ENCODE measurements at places on chromosomes 1 and 21.

- DNase-seq: no peak
Observed at GRCh38 chr1:243731974-243732625, 117.9 kb downstream of the AKT3 start.

DNA sequence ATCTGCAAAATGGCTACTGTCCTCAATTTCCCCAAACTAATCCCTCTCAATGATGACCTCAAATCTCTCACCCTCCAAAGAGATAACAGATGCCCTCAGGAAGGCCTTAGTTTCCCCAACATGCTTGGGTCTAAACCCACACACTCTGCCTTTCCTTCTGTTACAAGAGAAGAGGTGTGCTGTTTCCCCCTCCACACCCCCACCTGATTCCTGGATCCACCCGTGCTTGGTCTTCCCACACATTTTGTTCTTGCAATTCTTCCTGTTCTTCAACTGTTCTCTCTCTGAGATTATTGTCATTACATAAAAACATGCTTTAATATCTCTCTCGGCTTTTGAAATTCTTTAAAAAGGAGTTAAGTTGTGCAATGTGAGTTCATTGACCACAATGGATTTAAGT lies 5.7 kb upstream of the CBR3 start:
- no peak for DNase-seq

GRCh38 chr1:155893389-155894142 lies 17.6 kb downstream of the RIT1 start:
- DNase-seq: no peak

- DNase-seq: no peak
Observed at GRCh38 chr1:15510611-15511405, 13.2 kb downstream of the CASP9 start.

DNA sequence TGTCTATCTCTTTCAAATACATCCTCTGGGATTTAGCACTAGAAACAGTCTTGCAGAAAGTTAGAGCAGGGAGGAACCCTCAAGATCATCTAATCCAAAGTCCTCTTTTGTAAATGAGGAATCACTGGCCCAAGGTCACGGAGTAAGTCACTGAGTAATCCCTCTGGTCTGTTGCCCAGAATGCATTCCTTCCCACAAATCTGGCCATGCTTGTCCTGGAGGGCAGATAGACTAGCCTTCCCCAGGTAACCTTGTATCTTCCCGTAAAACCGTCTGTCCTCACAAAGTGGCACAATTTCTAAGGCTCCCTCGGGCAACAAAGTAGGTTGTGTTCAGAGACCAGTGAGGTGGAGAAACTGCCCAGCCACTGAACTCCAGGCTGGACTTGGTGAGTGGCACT lies 46.2 kb downstream of the DDR2 start:
- no peak for DNase-seq

- DNase-seq: peak; percentile 21
Observed at GRCh38 chr1:148263128-148263905, 111.2 kb upstream of the NBPF11 start.

DNA sequence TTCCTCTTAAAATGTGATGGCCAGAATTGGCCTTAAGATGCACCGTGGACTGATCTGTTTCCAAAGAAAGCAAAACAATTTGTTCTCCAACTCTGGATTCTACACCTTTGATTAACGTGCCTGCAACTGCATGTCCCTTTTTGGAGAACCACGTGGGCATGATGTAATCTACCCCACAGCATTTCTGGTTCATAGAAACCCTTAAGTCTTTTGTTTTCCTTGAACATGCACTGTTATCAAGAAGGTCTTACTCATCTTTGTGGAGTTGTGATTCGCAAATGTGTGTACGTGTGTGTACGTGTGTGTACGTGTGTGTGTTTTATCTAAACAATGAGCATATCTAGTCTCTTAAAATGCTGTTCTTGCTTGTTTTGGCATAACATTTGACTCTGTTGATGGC lies 57.8 kb downstream of the LPAR3 start:
- DNase-seq: no peak

DNA sequence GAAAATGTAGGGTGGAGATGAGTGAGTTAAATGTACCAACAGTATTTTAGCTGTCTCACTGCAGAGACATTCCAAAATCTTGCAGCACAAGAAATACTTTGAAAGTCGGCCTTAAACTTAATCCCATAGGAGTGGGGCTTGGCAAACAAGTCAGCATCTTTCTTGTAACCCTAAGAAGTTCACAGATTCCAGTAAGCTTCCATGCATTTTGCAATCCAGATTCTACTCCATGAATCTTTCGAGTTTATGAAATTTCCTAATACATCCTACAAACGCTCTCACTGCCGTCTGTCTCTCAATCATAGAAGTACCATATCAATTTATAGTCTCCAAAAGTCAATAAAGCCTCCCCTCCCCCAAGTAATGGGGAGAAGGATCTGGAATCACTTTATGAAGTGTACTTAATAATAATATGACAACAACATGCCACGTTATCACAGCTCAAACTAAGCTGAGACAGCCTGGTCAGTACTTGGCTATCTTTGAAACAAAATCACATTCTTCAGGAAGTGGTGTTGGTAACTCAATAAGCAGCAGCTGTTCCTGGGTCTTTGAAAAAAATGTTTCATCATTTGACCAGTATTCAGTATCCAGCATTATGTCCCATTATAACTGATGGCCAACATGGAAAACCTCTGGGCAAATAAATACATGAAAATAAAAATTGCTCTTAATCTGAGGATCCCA lies 317.4 kb upstream of the RUNX1 start:
- DNase-seq: no peak

DNA sequence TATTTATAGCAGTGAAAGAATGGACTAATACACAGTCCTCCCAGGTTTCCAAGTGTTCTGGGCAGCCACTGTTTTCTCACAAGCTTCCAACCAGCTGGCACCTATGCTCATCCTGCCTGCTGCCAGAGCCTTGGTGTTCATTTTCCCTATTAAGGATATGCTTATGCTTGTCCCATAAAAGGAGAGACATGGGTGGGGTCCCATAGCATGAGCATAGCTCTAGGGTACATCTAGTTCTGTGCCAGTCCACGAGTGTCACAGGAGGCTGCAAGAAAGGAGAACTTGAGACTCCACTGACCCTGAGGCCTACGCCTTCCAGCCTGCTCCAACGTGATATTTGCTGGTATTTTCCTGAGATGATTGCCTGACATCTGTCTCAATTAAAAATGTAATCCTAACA lies 192.4 kb upstream of the PTGFR start:
- DNase-seq: no peak

GRCh38 chr1:78468521-78468920 lies 22.3 kb upstream of the PTGFR start:
- no peak for DNase-seq

- no peak for DNase-seq
Observed at GRCh38 chr1:243489681-243490546, 234.1 kb downstream of the SDCCAG8 start.

DNA sequence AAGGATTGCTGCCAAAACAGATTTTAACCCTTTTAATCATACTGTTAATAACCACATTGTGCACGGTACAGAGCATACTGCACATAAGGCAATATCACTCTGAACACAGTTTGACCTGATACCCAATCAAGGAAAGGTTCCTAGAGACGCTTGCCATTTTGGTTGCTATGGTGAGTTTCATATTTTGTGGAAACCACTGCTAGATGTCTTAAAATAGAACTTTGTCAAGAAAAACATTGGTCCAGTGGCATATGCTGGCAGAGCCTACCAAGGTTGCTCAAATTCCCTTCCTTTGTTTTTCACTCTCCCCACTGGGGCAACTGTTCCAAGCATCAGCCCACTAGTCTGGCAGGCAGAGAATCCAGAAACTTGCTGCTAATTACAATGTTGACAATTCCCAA lies 114.8 kb upstream of the DPYD start:
- no peak for DNase-seq

DNA sequence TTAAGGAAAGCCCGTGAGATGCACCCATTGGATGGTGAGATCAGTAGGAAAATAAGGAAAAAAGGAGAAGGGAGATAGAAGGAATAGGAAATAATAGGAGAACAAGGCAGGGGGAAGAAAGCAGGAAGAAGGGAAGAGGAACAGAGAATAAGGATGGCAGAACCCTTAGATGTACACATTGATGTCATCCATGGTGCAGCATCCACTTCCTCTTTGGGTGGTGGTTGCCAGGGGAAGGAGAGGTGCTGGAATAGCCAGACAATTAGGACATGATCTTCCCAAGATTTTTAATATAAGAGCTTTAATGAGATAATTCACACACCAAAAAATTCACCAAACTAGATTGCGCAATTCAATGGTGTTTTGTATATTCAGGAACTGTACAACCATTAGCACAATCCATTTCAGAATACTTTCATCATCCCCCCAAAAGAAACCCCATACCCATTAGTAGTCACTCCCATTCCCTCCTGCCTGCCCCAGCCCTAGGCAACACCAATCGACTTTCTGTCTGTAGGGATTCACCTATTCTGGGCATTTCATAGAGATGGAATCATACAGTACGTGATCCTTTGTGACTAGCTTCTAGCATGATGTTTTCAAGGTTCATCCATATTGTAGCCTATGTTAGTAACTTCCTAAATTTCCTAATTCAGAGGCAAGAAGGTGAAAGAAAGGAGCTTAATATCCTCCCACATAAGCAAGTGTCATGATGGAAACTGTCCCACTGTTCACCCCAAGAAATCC lies 121.4 kb downstream of the PLXNA2 start:
- DNase-seq: no peak

GRCh38 chr1:107196973-107197562 lies 56.2 kb downstream of the NTNG1 start:
- no peak for DNase-seq

- no peak for DNase-seq
Observed at GRCh38 chr1:62435231-62436038, 1.4 kb upstream of the USP1 start.

DNA sequence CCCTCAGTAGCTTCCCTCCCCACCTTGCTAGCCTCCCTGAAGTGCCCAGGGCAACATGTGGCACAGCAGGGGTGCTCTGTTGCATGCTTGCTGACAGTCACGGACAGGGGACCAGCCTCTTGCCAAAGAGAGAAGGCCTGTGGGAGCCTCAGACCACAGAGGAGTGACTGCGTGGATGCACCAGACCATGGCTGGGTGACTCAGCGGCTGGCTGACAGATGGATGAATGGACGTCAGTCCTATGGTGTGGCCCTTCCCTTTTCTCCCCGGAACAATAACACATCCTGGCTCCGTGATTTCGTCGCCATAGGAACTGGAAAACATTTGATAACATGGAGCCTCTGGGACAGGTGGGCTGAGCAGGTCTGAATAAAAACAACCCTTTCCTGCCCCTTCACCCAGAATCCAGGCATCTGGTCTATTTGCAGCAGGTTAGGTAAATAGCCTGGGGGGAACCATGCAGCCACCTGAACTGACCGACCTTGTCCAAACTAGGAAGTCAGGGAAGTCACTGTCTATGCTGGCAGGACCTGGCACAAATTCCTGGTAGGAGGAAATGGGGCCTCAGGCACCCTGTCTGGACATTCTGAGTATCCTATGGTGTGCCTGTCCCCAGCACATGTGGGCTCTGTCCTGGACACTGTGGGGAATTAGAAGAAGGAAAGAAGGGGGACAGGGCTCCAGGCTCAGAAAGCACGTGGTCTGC lies 53.3 kb downstream of the NENF start:
- no peak for DNase-seq

GRCh38 chr1:44068442-44068921 lies 37.2 kb upstream of the SLC6A9 start:
- DNase-seq: no peak

- no peak for DNase-seq
Observed at GRCh38 chr1:61332196-61332753, 249.9 kb downstream of the NFIA start.

DNA sequence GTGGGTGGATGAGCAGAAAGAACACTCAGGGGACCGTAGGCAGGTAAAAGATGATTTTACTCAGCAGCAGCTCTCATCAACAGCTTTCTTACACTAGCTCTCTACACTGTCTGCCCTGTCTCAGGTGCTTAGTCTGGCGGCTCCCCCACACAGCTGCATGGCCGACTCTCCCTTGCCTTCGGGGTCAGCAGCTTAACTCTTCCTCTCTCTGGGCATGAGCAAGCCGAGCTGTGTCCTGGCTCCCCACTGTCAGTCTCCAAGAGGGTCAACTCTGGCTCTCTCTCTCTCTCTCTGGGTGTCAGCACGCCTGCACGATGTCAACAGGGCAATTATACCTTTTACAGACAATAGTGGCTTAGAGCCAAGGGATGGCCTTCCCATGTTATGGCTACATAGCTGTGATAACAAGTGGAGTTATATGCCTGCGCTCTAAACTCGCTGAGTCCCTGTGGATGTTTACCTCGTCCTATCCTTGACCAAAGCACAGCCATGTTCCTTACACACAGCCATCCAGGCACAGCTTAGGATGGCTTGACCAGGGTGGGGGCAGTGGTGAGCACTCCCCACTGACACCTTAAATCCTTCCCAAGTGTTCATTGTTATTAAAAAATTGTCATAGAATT lies 3.1 kb upstream of the BCL10 start:
- DNase-seq: no peak

DNA sequence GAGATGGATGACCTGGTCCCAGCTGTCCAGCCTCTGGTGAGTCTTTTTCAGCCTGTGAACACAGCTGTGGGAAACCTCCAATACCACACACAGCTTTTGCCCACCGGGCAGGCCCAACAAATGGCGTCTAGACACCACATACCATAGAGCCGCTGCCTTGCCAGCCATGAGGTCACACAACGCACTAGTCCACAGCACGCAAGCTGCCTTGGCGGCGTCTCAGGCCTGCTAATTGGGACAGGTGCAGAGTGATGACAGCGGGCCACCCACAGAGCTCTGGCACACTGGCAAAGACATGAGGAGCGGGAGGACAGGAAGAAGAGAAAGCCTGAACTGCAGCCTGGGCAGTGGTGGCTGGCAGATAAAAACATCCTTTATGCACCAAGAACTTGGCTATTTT lies 125.5 kb downstream of the ADAMTS1 start:
- no peak for DNase-seq

DNA sequence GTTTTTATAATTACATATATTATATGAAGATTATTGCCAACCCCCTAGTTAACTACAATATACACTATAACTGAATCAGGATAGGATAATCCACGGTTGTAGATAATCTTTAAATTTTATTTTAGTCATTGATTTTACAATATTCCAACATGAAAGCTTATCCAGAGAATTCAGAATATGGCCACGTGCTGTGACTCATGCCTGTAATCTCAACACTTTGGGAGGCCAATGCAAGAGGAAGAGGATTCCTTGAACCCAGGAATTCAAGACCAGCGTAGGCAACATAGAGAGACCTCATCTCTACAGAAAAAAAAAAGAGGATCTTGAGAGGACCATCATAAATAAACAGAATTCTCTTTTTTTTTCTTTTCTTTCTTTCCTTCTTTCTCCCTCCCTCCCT lies 119.6 kb upstream of the CACYBP start:
- no peak for DNase-seq

DNA sequence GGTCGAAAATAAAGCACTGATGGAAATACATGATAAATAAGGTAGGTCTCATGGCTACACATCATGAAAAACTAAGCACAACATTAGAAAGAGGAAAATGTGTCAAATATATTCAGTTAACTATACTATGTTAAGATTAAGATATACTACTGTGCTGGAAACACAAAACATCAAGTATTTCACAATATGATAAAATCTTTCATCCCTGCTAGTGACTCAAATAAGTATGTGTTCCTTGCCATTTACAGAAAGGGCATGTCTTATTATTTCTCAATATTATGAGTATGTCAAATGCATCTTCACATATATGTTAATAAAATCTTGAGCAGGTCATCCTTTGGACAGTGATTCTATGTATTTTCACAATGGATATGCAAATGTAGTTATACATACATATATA lies 1260.1 kb upstream of the ADGRL2 start:
- no peak for DNase-seq
